CD4-positive, alpha-beta T cell treated with Interleukin-21 for 1 hour (primary cell): ENCODE measurements at places on chromosomes 2 and 18.

DNA sequence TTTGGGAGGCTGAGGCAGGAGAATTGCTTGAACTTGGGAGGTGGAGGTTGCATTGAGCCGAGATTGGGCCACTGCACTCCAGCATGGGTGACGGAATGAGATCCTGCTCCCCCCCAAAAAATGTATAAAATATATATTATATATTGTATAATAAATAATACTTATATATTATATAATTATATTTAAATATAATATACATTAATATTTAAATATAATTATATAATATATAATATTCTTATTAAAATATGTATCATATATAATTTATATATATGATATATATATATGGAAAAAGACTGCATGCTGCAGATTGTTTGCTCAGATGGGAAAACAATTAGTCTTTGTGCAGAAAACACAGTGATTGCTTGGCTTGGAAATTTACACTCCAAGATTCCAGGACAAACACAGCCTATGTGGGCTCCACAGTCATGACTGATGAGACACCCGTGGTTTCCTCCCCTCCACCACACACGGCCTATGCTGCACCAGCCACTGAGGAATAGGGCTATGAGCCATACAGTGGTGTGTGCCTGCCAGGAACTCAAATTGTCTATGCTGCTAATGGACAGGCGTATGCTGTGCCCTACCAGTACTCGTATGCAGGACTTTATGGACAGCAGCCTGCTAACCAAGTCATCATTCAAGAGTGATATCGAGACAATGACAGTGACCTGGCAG is 30.0 kb downstream of the PMAIP1 start:
- no peak for DNase-seq

DNA sequence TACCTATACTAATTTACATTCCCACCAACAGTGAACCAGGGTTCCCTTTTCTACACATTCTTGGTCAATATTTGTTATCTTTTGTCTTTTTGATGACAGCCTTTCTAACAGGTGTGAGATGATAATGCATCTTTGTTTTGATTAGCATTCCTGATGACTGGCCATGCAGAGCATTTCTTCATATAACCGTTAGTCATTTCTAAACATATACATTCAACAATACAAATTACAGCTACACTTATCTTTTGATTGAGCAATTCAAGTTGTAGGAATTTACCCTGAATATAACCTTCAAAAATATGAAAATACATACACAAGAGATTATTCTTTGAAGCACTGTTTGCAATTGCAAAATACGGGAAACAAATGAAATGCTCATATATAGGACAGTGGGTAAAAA is 94.9 kb downstream of the TMEM131 start:
- no peak for DNase-seq

DNA sequence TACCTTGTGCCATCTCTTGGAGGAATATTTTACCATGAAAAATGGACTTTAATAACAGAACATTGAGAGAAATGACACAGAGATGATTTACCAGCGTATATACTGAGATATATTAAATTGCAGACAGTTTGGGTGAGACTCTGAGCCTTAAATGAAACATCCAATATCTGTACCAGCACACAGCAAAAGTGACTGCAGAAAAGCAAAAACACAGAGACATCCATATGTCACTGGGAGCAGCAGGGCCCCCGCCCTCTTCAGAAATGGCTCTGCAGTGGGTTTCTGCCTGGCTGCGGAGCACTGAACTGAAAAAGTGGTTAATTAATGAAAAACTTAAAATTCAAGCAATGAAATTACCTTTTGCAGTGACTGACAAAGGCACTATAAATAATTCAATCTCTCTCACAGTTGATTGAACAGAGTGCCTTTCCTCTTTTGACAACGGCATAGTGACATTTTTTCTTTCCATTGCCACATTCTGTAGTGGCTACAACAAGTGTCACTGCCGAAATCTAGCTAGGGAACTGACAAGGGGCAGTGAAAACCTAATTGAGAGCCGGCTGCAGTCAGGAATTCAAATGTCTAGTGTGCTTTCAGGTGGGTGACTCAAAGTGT is 353.4 kb downstream of the ALK start:
- no peak for DNase-seq

DNA sequence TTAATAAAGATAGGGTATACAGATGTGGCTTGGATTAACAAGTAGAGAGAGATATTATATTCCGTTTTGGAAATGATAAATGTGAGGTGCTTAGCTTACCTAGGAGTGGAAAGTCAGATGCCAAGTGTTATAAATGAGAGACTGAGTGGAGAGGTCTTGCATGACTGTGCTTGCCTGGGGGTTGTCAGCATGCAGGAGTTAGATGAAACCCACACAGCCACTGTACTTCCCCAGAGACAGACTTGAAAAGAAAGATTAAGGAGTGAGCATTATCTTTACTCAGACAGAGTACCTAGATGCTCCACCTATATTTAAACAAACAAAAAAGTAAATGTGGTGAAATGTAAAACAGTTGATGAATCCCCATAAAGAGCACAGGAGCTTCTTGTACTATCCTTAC is 482.7 kb downstream of the RIT2 start:
- DNase-seq, result no peak

DNA sequence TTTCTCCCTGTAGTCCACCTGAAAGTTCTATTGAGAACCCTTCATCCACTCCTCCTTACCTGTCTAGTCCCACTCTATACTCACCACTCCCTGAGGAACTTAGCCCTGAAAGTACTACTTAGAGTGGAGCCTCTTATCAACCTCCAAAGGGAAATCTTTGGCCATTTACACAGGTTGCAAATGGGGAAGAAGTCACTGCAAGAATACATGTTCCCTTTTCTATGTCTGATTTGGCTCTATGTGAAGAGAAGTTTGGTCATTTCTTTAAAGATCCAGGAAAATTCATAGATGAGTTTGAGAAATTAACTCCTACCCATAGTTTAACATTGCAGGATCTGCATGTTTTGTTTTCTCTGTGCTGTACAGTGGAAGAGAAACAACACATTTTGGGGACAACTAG is 22.9 kb upstream of the MGAT4A start:
- DNase-seq, result no peak

DNA sequence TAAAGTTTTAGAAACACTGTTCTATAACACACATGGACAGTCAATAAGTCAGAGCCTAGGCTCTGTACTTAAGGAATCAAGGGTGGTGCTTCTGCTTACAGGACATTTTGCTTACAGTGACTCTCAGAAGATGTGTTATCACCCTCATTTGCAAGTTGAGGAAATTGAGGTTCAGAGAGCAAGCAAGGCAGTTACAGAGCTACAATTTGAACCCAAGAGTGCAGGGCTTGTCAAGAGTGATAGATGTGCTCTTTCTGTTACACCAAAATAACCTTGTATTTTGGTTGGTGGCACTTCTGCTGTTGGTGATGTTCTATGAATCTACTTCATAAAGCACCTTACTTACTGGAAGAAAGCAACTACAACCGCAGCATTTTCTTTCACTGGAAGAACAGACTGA is 170.2 kb downstream of the THADA start:
- DNase-seq, result no peak

- no peak for DNase-seq
These were observed 438.7 kb downstream of the MBD2 start for GRCh38 chr18:53785811-53786210.

DNA sequence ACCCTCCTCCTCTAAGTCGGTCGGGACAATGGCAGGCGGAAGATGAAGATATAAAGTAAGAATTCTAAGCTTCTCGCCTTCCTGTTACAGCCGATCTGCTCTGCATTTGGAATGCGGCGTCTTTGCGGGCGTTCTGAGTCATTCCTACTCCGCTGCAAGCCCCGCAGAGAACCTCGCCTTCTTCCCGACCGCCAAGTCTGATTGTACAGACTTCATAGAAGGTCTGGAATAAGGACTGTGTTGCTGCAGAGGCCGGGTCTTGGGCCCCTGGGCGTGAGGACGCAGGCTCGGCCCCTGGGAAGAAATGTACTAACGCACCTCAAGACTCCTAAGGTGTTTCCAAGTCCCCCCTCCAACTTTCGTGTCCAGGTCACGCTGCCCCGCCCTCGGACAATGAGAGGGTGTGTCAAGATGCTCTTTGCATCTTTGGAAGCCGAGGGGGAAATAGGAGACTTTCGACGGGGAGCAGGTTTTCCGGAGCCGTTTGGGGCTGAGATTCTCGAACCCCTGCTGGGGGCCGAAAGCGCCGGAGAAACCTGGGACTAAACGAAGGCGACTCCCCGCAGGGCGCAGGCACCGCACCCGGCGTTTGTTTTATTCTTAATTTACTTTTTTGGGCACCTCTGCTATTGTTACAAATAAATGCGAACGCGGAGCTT is 12.7 kb upstream of the PAX3 start:
- DNase-seq, result no peak

- DNase-seq, result no peak
These were observed 73.7 kb downstream of the NCAPH start for GRCh38 chr2:96409081-96409819.

GRCh38 chr2:219327719-219328118 is 4.8 kb downstream of the RESP18 start:
- DNase-seq, result no peak

GRCh38 chr18:25146512-25146910 is 205.5 kb downstream of the ZNF521 start:
- no peak for DNase-seq

- DNase-seq, result peak; percentile 55
These were observed 22.5 kb upstream of the ACVR1 start for GRCh38 chr2:157898591-157898996.

- no peak for DNase-seq
These were observed 1815.3 kb upstream of the CELF4 start for GRCh38 chr18:39380866-39381265.

- no peak for DNase-seq
These were observed 77.1 kb downstream of the MBOAT2 start for GRCh38 chr2:8926356-8926755.

DNA sequence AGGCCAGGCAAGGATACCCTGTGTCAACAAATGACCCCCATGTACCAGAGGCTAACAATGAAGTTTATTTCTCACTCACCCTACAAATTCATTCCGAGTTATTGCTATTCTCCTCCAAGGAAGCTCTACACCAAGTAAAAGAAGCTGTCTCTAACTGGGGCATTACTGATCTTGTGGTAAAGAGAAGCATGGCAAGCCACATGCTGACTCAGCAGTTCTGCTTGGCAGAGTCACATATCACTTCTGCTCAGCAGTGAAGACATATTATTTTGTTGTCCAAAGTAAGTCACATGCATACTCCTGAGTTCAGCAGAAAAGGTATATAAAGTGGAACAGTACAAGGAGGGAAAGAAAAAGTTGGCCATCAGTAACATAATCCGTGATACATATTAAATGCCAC is 315.8 kb downstream of the GULP1 start:
- no peak for DNase-seq

DNA sequence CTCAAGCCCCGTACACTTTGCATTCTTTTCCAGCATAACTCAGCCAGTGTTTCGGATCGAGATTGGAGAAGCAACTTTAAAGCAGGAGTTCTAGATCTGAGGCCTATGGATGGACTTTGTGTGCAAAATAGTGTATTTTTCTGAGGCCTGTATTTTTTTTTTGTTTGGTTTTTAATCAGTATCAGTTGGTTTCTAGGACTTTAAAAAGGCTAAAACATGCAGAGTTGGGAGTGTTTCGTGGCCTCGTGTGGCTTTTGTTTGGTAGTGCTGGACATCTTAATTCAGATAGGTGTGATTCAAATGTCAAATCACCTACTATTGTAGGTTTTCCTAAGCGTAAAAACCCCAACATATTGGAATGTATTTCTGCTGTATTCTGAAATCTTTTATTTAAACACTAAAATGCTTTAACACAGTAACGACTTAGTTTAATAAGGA is 282 bp upstream of the PUS10 start:
- DNase-seq, result no peak

DNA sequence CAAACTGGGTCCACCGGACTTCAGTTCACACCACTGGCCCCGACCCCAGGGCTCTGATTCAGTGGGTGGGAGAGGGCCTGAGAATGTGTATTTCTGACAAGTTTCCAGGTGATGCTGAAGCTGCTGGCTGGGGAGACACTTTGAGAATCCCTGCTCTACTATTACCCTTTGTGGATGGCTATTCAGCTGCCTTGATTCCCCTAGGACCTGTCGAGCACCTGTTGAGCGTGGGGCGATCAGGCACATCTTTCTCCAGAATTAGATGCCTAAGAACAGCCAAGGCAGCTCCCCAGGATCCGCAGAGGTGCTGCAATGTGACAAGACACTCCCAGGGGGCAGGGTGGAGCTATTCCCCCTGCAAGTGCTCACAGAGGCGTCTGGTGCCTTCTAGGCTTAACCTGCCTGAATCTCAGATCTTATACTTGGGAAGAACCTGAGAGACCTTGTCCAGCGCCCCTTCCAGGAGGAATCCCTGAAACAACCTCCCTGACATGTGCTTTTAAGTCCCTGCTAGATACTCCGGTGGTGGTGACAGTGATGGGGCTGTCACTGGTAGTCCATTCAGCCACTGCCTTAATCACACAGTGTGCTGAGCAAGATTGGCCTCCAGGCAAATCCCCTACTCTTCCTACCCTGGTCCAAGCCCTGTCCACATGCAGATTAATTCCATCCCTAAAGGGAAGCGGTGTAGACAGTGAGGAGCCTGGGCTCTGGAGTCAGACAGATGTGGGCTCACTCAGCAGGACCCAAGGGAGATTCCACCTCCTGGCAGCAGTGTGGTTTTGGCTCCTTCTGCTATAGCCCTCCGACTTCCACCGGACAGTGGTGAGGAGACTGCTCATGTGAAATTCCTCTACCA is 43.4 kb upstream of the OTOF start:
- no peak for DNase-seq

DNA sequence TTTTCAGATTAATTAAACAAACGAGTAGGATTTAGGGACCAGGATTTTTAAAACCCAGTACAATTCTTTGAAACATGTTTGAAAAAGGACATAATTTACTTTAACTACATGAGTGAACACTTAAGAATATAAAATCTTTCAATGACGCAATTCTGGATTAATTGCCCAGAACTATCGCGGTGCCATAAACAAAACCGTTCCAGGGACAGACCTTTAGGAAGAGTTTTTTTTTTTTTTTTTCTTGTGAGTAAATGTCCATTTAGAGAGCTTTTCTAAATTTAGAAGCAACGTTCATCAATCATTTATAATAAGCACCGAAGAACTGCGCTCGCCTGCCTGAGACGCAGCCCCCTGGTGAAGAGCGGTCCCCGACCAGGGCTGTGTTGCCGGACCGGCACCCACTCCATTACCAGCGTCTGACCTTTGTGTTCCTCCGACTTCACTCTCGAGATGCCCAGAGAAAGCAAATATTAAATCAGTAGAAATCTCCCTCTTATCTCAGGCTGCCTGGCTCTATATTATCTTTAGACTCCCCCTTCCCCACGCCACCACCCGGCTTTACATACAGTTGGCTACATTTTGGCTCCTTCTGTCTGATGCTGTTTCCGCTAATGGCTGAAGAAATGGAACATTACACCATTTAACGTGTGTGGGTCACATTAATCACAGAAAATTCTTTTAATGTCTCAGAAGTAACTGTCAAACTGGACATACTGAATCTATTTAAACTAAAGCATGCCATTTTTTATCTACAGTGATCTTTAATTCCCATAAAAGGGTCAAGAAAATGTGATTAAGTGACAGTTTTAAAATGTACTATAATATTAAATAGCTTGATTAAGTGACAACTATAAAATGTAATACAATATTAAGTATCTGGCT is 364.0 kb upstream of the MEIS1 start:
- no peak for DNase-seq

- no peak for DNase-seq
These were observed 44.3 kb upstream of the GLI2 start for GRCh38 chr2:120691410-120691809.

- no peak for DNase-seq
These were observed 97.1 kb downstream of the ASAP2 start for GRCh38 chr2:9303528-9304225.
